ENCODE measurements at places on chromosomes 16 and 17.

DNA sequence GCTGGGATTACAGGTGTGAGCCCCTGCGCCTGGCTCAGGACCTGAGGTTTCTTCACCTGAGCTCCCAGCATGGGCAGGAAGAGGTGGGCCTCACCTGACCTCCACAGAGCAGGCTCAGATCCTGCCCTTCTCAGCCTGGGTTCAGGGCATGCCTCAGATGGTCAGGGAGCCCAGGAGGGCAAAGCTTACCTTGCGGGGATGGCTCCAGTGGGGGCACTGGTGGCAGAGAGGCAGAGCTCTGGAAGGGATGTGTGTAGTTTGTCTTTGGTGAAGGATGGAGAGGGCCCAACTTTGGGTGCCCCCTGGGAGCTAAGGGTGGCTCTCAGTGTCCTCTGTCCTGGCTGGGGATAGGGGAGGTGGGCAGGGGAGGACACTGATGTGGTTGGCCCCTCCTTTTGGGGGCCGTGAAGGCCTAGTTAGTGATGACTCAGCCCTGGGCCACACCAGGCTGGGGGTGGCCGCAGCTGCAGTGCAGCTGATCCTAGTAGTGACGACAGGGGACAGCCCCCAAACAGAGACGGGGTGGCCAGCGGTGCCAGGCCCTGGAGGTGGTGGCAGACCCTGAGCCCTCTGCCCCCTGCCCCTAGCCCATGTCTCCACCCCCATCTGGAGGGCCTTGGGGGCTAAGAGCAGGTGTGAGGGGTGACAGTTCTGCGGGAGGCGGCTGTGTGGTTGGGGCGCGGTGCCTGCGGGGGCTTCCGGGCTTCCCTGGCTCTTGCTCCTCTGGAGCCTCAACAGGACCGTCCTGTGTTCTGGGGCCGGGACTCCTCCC lies 5.8 kb downstream of the NHERF2 start:
- no peaks in the 10 kb centered on the region for H3K36me3 ChIP-seq
- H3K27me3 ChIP-seq: peaks cover 17% of the 10 kb centered on the region
- H3K4me3 ChIP-seq: no peak overlapping the region
- no peak for DNase-seq
- H3K4me1 ChIP-seq: no peaks in the 10 kb centered on the region
- no peak overlapping the region for H3K27ac ChIP-seq

- DNase-seq: no peak
- H3K4me3 ChIP-seq: no peak overlapping the region
- no peaks in the 10 kb centered on the region for H3K27me3 ChIP-seq
- no peaks in the 10 kb centered on the region for H3K4me1 ChIP-seq
Measured at GRCh38 chr17:4003131-4003500, 38.9 kb upstream of the ATP2A3 start.

GRCh38 chr16:1870365-1871082 lies 1.4 kb downstream of the MEIOB start:
- no peak overlapping the region for H3K27ac ChIP-seq
- H3K27me3 ChIP-seq: peaks cover 2% of the 10 kb centered on the region
- H3K36me3 ChIP-seq: no peaks in the 10 kb centered on the region
- no peaks in the 10 kb centered on the region for H3K4me1 ChIP-seq

- H3K27me3 ChIP-seq: no peaks in the 10 kb centered on the region
- no peak overlapping the region for H3K4me3 ChIP-seq
- peaks cover 56% of the 10 kb centered on the region for H3K4me1 ChIP-seq
- no peaks in the 10 kb centered on the region for H3K36me3 ChIP-seq
Measured at GRCh38 chr16:66874079-66874775, 6.1 kb upstream of the PDP2 start.

DNA sequence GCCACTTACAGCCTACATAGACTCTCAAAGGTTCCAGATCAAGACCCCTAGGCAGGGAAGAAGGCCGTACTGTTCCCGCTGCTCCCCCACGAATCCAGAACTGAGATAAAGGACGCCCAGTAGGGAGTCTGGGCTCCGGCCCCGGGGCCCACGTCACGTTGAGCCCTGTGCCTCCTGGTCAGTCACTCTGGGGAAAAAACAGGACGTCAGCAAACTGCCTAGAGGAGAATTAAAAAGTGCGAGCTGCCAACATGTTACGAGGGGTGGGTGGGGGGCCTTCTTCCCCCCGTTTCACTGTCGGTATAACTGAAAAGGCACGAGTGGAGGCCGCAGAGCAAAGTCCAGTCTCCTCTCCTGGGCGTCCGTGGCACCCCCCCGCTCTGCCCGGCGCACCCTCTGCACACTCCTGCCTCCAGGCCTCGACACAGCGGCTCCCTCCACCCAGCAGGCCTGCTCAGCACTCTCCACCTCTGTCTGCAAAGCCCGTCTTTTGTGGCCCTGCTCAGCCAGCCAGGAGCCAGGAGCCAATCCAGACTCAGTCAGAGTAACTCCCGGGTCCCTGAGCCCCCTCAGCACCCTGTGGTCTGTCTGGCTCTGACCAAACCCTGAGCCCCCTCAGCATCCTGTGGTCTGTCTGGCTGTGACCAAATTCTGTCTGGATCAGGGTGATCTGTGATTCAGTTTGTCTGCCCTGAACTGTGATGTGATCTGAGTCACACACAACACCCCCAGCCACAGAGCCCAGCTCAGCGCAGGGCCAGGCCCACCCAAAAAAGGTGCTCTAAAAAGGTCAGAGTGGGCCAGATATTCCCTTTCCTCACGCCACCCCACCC lies 6.2 kb downstream of the ITGAE start:
- H3K27ac ChIP-seq: peak overlapping the region; percentile 62
- H3K27me3 ChIP-seq: no peaks in the 10 kb centered on the region
- DNase-seq: no peak
- H3K4me1 ChIP-seq: peaks cover 53% of the 10 kb centered on the region
- no peak overlapping the region for H3K4me3 ChIP-seq

GRCh38 chr16:73275024-73275423 lies 227.1 kb upstream of the ZFHX3 start:
- H3K27ac ChIP-seq: no peak overlapping the region
- H3K4me3 ChIP-seq: no peak overlapping the region
- H3K27me3 ChIP-seq: no peaks in the 10 kb centered on the region
- DNase-seq: no peak

- no peaks in the 10 kb centered on the region for H3K36me3 ChIP-seq
- H3K4me3 ChIP-seq: no peak overlapping the region
- no peak overlapping the region for H3K27ac ChIP-seq
- no peaks in the 10 kb centered on the region for H3K4me1 ChIP-seq
Measured at GRCh38 chr16:11273721-11274324, 394 bp upstream of the PRM3 start.

- H3K27me3 ChIP-seq: peaks cover 9% of the 10 kb centered on the region
- H3K4me3 ChIP-seq: no peak overlapping the region
- H3K27ac ChIP-seq: no peak overlapping the region
- no peaks in the 10 kb centered on the region for H3K4me1 ChIP-seq
- no peak for DNase-seq
Measured at GRCh38 chr16:22625967-22626366, 115.3 kb downstream of the NPIPB5 start.

- no peaks in the 10 kb centered on the region for H3K27me3 ChIP-seq
- H3K27ac ChIP-seq: peak overlapping the region; percentile 99
- no peak for DNase-seq
- H3K36me3 ChIP-seq: peaks cover 49% of the 10 kb centered on the region
- H3K4me1 ChIP-seq: peaks cover 67% of the 10 kb centered on the region
Measured at GRCh38 chr16:29809031-29809747, 2.8 kb upstream of the PRRT2 start.

DNA sequence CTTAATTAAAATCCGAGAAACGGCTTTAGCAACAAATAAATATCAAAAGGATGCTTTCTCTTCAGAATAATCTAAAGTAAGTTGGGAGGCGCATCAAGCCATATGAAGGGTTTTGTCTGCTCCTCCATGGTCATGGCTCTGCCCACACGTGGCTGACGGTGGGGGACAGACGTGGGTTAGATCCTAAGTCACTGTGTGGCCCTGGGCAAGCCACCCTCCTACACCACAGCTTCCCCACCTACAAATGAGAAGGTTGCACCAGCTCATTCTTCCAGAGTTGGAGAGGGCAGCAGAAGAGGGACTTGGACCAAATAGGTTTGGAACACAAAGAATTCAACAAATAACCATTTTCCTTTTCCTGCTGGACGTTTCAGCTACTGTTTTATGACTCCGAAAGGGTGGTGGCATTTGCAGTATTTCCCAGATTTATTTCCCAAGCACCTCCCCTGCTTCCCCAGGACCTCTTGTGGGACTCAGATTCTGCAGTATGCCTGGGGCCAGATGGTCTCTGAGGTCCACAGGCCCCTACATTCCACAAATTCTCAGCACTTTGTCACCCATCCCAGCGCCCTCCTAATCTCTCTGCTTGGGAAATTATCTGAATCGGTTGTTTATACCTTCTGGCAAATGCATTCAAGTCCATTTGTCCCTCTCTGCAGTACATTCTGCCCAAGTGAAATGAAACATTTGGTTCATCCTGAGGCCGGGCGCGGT lies 17.8 kb downstream of the LRRC75A start:
- H3K4me3 ChIP-seq: no peak overlapping the region
- H3K36me3 ChIP-seq: no peaks in the 10 kb centered on the region
- no peak for DNase-seq

DNA sequence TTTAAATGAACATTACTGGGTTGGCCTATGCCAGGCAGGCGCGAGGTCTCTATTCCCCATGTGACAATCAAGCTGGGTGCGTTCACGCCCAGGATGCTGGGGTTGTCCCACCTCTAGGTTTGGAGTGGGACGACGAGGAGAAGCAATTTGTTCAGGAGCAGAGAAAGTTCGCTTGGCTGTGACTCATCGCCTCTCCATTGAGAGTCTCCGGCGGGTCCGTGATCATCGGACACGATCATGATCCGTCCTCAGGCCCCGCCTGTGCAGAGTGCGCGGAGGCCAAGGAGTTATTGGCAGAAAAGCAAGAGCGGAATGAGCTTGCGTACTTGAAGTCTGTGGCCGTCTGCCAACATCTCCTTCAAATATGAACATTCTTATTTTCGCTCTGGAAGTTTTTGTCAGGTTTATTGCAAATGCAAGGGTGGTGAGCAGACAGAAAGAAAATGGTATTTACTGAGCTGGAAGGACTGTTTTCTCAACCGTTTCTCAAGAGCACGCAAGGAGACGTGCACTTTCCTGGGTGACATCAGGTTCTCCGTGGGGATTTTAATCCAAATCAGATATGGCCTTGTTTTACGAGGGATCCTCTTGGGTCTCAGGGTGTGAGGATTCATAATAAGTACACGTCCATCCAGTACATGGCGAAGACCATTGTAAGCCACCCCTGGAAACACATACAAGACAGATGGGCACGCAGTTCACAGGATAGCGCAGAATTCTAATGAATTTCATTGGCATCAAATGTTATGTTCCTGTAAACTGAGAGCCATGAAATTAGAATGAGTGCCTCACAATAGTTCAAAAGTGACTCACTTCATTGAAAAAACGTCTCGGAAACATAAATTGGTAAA lies 70.1 kb upstream of the CREBBP start:
- DNase-seq: no peak
- no peaks in the 10 kb centered on the region for H3K4me1 ChIP-seq
- H3K4me3 ChIP-seq: no peak overlapping the region
- no peaks in the 10 kb centered on the region for H3K36me3 ChIP-seq
- peaks cover 3% of the 10 kb centered on the region for H3K27me3 ChIP-seq

DNA sequence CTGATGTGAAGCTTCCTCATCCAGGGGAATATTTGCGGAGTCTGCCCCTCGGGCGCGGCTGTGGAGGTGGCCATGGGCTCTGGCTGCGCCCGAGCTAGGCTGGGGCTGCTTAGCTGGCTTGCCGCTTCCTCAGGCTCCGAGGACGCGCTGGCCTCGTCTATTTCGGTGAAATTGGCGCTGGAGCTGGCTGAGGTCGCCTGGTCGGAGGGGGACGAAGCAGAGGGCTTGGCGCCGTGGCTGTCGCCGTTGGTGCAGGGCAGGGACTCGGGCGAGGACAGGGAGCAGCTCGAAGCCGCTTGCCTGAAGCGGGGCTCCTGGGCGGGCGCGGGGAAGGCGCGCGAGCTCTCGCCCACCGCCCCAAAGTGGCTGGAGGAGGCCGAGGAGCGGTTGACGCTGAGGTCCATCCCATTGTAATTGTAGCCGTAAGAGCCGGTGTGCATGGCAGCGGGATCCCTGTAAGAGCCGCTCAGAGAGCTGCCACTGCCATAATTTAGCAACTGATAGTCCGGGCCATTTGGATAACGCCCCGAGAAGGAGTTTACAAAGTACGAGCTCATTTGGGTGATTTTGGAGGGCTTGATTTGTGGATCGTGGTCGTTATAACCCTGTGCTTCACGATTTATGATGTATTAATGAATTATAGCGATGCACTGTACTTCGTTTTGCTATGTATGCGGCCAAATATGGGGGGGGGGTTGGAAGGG lies at the start of gene HOXB5:
TSS of gene HOXB5 (minus strand) at position 654 of the 704 bp plus-strand sequence. CDS start at position 557, 97 bp downstream.
- peaks cover 22% of the 10 kb centered on the region for H3K27me3 ChIP-seq
- H3K4me3 ChIP-seq: no peak within 1 kb of the TSS
- no peak for DNase-seq
- no peaks in the 10 kb centered on the region for H3K36me3 ChIP-seq

DNA sequence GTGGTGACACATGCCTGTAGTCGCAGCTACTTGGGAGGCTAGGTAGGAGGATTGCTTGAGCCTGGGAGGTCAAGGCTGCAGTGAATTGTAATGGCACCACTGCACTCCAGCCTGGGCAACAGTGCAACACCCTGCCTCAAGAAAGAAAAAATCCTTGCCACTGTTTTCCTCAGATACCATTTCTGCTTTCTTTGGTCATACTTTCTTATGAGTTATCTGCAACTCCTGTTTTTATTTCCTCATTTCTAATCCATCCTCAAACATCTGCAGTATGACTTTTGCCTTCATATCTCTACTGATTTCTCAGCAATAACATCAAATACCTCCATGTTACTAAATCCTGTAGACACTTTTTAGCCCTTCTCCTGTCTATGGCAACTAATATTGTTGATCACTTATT lies 3.1 kb upstream of the AP2B1 start:
- H3K36me3 ChIP-seq: peaks cover 3% of the 10 kb centered on the region
- no peak overlapping the region for H3K27ac ChIP-seq
- no peak for DNase-seq
- no peak overlapping the region for H3K4me3 ChIP-seq
- H3K27me3 ChIP-seq: no peaks in the 10 kb centered on the region

GRCh38 chr16:17211797-17212196 lies 259.0 kb downstream of the XYLT1 start:
- no peak overlapping the region for H3K27ac ChIP-seq
- no peak overlapping the region for H3K4me3 ChIP-seq
- H3K27me3 ChIP-seq: no peaks in the 10 kb centered on the region
- H3K36me3 ChIP-seq: no peaks in the 10 kb centered on the region

DNA sequence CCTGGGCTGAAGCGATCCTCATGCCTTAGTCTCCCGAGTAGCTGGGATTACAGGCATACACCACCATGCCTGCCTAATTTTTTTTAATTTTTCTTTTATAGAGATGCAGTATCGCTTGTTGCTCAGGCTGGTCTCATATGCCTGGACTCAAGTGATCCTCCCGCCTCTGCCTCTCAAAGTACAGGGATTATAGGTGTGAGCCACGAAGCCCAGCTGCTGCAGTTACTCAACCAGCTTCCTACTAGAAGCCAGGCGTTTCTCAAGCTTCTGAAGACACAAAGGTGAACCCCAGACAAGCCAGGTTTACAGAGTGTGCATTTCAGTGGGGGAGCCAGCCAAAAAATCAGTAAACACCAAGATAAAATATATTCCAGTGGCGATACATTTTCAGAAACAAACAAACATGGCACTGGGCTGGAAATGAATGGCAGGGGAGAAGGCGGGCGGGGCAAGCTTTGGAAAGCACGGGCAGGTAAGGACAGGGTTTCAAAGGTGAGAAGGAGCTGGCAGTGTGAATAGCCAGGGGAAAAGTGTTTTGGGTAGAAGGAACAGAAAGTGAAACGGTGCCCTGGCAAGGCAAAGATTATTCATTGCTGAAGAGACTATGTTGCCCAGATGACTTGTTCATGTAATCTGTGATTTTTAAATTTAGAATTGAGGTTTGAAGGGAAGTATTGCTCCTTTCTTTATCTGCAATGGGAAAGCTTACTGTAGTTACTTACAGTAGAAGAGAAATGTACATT lies 471.1 kb downstream of the WWOX start:
- no peaks in the 10 kb centered on the region for H3K36me3 ChIP-seq
- H3K27ac ChIP-seq: no peak overlapping the region
- H3K4me3 ChIP-seq: no peak overlapping the region
- no peaks in the 10 kb centered on the region for H3K27me3 ChIP-seq
